ENCODE measurements at places on chromosomes 16 and 17.

- no peak for DNase-seq
Measured at GRCh38 chr16:4500272-4500671, 24.1 kb downstream of the HMOX2 start.

DNA sequence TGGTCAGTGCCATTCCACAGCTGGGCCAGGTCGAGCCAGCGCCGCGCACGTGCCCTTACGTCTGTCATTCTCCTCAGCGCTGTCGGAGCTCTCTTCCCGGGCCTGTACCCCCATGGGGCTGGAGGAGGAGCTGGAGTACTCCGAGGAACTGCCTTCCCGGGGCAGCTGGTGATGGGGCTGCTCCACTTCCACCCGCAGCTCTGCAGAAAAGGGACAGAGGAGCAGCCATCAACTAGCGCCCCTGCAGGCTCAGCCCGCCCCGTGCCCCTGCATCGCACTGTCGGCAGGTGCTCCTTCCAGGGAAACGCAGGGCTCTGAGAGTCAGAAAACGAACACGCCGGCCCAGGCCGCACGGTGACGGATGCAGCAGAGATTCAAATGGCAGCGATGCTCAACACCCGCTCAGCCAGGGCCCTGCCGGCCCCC, 20.9 kb downstream of the MAP1LC3B start:
- DNase-seq, result no peak

DNA sequence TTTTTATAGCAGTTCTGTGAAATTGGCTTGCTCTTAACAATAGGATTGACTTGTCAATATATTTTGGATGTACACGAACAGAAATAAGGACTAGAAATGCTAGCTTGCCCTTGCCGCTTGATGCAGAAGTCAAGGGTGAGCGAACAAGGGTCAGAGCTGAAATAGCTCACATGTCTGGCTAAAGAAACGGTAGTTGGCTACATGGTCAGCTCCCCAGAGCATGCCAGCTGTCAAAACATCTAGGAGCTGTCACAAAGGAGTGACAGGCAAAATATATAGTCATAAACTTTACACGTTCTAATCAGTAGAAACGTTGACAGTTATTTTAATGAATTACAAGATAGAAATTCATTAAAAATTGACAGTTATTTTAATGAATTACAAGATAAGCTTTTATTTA, 2.9 kb upstream of the MEIOB start:
- no peak for DNase-seq

- DNase-seq, result no peak
Measured at GRCh38 chr16:1335996-1336395, 2.6 kb downstream of the BAIAP3 start.

- DNase-seq, result no peak
Measured at GRCh38 chr17:29175349-29175748, 4.8 kb downstream of the MYO18A start.

DNA sequence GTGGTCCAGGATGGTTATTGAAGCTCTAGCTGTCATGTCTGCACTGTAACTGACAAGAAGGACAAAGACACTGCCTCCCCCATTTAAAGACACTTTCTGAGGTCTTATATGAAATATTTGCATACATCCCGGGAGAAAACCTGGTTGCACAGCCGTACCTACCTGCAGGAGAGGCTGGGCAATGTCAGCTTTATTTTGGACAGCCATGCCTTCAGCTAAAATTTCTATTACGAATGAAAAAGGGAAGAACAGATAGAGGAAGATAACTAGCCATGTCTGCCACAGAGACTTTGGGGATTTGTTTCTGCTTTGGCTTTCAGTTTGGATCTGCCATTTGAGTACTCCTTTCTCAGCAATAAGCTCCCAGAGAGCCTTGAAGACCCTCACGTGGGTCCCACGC, 19.0 kb downstream of the SLC7A6 start:
- no peak for DNase-seq

- no peak for DNase-seq
Measured at GRCh38 chr16:22117609-22118008, 25.3 kb downstream of the VWA3A start.

- DNase-seq, result no peak
Measured at GRCh38 chr16:24969071-24969470, 46.1 kb downstream of the ARHGAP17 start.

- no peak for DNase-seq
Measured at GRCh38 chr17:56577843-56578204, 15.7 kb upstream of the NOG start.

GRCh38 chr17:28151001-28151400, 108.5 kb downstream of the NLK start:
- no peak for DNase-seq

DNA sequence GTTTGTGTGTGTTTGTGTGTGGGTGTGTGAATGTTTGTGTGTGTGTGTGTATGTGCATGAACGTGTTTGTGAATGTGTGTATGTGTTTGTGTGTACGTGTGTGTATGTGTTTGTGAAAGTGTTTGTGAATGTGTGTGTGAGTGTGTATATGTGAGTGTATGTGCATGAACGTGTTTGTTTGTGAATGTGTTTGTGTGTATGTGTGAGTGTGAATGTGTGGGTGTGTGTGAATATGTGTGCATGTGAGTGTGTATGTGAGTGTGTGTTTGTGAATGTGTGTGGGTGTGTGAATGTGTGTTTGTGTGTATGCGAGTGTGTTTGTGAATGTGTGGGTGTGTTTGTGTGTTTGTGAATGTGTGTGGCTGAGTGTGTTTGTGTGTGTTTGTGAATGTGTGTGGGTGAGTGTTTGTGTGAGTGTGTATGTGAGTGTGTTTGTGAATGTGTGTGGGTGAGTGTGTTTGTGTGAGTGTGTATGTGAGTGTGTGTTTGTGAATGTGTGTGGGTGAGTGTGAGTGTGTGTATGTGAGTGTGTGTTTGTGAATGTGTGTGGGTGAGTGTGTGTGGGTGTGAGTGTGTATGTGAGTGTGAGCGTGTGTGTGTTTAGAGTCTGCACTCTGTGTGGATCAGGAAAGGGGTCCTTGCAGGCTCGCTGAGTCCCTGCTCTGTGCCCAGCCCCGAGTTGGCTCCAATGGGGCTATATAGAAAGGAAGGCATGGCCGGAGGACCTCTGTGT, 890 bp upstream of the CD300A start:
- DNase-seq, result no peak

DNA sequence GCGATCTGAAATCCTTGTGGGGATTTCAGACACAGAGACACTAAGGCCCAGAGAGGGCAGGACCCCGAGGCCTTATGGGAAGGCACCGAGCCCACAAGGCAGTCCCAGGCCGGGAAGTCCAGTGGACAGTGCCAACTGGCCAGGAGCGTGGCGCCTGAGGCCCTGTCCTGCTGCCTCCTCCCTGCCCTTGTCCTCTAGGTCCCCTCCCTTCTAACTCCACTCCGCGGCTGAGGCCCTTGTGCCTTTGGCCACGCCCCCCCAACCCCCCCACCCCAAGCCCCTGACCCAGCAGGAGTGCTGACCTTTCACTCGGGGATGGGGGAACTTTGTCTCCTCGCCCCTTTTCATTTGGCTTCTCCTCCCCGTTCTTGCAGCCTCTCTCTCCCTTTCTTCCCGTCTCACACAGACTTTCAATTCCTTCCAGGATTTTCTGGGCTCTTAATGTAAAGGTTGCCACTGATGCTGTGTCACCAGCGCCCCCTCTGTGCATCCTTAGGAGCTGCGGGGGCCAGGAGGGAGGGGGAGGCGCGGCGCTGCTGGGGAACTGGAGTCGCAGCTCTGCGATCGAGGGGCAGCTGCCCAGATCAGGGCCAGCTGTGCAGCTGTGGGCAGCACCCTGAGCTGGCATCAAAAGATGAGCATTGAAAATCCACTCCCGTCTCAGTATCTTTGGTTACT, 29.1 kb downstream of the CRHR1 start:
- DNase-seq, result no peak

DNA sequence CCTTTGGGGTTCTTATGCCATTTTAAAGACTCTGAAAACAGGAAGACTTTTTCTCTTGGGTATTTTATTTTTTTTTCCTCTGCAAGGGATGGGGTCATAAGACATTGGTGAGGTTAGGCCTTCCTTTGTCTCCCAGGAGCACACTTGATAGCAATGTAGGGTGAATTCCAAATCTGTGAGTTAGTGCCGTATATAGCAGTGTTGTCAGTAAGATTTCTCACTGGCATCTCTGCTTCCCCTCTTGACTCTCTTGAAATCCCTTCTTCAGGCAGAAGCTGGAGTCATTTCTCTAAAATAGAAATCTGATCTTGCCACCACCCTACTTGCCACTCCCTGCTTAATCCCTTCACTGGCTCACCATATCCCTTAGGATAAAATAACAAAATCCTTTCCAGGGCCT, 529.7 kb downstream of the WWOX start:
- DNase-seq, result no peak

GRCh38 chr17:42677921-42678781, 1.4 kb upstream of the PLEKHH3 start:
- peak; percentile 68 for DNase-seq

DNA sequence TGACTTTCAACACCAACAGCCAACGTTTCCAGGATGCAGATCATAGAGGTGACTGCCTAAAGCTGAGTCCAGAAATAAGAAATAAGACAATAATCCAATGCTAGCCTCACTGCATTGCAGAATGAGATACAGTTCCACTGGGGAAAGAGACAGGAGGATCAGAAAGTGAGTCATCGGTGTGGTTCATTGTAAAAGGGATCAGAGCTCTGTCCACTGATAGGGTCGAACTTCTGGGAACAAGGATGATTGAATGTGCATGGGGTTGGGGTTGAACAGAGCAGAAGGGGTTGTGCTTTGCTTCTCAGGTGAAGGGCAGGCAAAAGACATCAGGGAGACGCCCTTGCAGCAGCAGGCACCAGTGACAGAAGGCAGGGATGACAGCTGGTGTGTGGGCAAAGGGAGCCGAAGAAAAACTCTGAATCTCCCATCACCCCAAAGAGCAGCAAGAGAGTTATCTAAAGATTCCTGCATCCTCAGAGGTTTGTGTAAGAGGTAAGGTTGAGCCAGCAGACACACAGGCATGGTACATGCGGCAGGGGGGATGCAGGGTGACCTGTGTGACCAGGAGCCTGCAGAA, 16.4 kb downstream of the CLEC10A start:
- DNase-seq, result no peak

- DNase-seq, result no peak
Measured at GRCh38 chr16:86389566-86390328, 120.6 kb upstream of the FOXF1 start.

- no peak for DNase-seq
Measured at GRCh38 chr16:76956394-76956793, 234.6 kb upstream of the MON1B start.

DNA sequence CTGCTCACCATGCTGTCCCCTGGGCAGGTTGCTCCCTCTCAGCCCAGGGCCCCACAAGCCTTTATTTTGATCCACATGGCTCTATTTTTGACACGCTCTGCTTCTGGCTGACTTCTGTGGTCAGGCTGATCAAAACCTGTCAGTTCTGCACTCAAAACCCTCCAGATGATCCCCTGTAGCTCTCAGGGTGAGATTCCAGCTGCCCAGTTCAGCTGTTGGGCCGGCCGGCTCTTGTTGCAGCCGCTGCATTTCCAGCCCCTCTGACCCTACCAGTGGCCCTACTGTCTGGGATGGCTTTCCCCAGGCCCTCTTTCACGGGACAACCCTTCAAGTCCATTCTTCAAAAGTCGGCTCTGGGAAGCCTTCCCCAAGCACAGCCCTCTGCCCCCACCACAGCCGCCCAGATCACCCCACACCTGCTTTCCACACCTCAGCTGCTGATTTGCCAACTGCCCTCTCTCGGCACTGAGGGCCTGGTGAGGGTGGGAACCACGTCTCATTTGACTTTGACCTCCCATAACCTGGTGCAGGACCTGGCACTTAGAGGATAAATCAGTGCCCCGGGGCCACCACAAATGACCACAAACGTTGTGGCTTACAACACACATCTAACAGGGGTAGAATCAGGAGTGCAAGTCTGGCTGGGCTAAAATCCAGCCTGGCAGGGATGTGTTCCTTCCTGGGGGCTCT, 16.3 kb upstream of the CACNG4 start:
- DNase-seq, result no peak

DNA sequence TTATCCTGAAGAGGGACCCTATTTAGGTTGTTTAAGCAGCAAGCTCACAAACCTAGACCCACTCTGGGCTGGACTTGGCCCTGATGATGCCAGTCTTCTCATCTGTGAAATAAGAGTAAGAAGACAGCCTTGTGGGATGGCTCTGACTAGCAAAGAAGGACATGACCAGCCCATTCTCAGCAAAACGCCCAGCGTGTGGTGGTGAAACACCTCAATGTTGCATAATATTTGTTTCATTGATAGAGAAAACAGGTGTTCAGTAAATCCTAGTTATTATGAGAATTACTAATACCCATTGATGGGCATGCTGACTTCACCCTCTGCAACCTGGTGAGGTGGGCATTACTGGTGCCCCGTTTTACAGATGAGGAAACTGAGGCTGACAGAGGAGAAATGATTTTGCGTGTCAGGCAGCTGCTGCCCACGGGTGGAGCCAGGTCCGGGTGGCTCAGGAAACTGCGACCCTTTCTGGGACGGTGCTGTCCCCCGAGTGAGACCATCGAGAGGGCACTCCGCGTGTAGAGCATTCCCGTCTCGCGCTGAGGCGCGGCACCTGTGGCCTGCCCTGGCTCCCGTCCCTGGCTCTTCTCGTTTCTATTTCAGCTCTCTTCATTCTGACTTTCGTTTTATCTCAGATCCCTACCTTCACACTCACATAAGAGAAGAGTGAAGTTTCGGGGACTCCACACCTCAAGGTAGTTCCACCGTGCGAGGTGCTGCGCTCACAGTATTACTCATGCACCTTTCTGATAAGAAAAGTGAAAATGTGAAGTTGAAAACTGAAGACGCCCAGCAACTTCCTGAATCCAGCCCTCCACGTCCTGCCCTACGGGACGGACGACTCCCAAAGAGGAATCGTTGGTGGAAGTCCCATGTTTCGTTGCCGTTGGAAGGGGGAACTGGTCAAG, 48.5 kb downstream of the IRF8 start:
- peak; percentile 21 for DNase-seq

GRCh38 chr17:17120294-17120693, 78.0 kb downstream of the MPRIP start:
- no peak for DNase-seq

DNA sequence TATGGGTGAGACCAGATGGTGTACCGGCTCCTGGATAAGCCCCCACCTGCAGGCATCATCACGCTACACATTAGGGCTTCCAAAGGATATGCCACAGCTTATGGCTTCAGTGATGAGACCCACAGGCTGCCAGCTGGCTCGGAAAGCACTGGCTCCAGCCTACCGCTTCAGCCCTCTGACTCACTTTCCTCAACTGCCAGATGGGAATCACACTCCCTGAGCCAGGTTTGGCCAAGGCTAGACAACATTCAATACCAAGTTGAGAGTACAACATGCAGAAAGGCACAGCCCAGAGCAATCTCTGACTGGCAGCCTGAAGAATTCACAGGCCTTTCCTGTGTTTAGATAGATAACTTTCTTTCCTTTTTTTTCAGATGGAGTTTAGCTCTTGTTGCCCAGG, 10.3 kb downstream of the CENPV start:
- no peak for DNase-seq

DNA sequence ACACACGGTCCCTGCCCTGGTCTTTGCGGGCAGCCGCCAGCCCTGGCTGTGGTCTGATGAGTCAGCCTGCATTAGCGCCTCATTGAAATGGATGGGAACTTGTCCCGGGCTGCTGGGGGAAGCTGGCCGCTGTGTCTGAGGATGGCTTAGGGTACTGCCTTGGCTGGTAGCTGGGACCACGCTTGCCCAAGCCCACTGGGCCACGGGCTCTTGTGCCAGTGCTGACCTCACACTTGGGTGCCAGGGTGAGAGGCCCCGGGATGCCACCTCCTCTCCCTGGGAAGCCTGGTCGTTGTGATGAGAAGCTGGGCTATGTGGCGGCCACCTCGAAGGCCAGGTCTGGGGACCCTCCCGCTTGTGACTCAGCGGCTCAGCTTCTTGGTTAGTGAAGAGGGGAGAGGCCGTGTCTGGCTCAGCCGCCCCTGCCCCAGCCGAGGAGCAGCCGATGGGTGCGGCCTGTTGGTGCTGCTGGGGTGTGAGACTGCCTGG, 10.7 kb downstream of the CACNA1H start:
- no peak for DNase-seq

- no peak for DNase-seq
Measured at GRCh38 chr17:78089576-78090281, 38.8 kb downstream of the TMC6 start.
